Small intestine (tissue), 16 donors: ENCODE measurements at places on chromosomes 11 and 22. TPM values are rescaled to one million over a fixed set of nuclear protein-coding genes. Genes with fewer than 3 reads are reported as not detected.

SWAP70 gene
- polyA plus RNA-seq, result 12.2 TPM

CALCA gene
- not detected for polyA plus RNA-seq

SSTR3 gene
- not detected for polyA plus RNA-seq

C11orf42 gene
- not detected for polyA plus RNA-seq

LMNTD2 gene
- 4.7 TPM for polyA plus RNA-seq

SLC25A18 gene
- 0.38 TPM for polyA plus RNA-seq

DUSP8 gene
- 6.0 TPM for polyA plus RNA-seq

TRPT1 gene
- polyA plus RNA-seq, result 89.4 TPM

KDM4E gene
- polyA plus RNA-seq, result not detected

APOBEC3G gene
- polyA plus RNA-seq, result 8.0 TPM

HTR3B gene
- polyA plus RNA-seq, result not detected

SCN2B gene
- polyA plus RNA-seq, result under 0.01 TPM

EXPH5 gene
- 0.22 TPM for polyA plus RNA-seq

CSNK2A3 gene
- 1.4 TPM for polyA plus RNA-seq

SLC22A25 gene
- polyA plus RNA-seq, result 0.01 TPM

PHLDA2 gene
- polyA plus RNA-seq, result 55.1 TPM

RAG1 gene
- polyA plus RNA-seq, result 0.60 TPM
